Nephron progenitor cell (in vitro differentiated cells): ENCODE measurements at places on chromosomes 16 and 17.

DNA sequence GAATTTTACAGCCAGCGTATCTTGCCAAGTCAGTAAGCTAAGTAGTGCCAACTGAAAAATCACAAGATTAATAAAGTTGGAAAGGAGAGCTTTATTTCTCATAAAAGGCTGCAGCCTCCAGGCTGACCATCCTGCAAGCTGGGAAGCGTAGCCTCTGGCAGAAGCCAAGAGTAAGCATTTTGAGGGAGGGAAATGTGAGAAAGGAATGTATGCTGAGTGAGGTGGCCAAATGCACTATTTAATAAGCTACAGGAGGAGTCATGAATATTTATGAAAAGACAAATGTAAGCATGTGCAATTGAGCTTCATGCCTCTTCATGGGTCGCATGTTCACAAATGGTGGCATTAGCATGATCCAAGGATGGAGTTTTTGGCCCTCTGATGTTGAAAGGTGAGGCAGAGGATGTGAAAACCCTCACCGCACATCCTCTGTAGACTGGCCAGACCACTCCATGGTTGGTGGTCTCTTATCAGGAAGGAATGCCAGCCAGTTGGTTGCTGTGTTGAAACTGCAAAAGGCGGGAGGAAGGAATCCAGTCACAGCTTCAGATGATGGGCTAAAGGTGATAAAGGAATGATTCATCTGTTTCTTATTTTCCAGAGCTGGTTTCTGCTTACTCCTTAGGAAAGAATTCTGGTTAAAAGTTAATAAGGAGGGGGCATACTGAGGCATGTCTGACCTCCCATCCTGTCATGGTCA, 9.2 kb downstream of the KRT33B start:
- H3K4me1 ChIP-seq = no peaks in the 10 kb centered on the region
- no peak overlapping the region for H3K4me3 ChIP-seq
- H3K27me3 ChIP-seq = peaks cover 14% of the 10 kb centered on the region
- no peak for DNase-seq

- H3K27me3 ChIP-seq = peaks cover 5% of the 10 kb centered on the region
- H3K27ac ChIP-seq = peak overlapping the region; percentile 71
- H3K4me1 ChIP-seq = peaks cover 43% of the 10 kb centered on the region
- H3K4me3 ChIP-seq = peak overlapping the region; percentile 28
- peak; percentile 49 for DNase-seq
Observed at GRCh38 chr17:1604831-1605528, 23.7 kb downstream of the SLC43A2 start.

- DNase-seq = no peak
- H3K27me3 ChIP-seq = peaks cover 8% of the 10 kb centered on the region
- H3K4me1 ChIP-seq = no peaks in the 10 kb centered on the region
Observed at GRCh38 chr17:29982991-29983653, 41.7 kb downstream of the EFCAB5 start.

- H3K27ac ChIP-seq = peak overlapping the region; percentile 94
- no peak for DNase-seq
- H3K36me3 ChIP-seq = peaks cover 6% of the 10 kb centered on the region
- H3K27me3 ChIP-seq = peaks cover 4% of the 10 kb centered on the region
Observed at GRCh38 chr17:60941028-60941427, 263.4 kb downstream of the BCAS3 start.

- H3K4me1 ChIP-seq = peaks cover 37% of the 10 kb centered on the region
- no peak overlapping the region for H3K4me3 ChIP-seq
- H3K36me3 ChIP-seq = peaks cover 64% of the 10 kb centered on the region
- DNase-seq = no peak
- H3K27me3 ChIP-seq = peaks cover 6% of the 10 kb centered on the region
Observed at GRCh38 chr17:59397316-59398073, 66.0 kb downstream of the YPEL2 start.

- DNase-seq = peak; percentile 77
- peak overlapping the region; percentile 56 for H3K4me3 ChIP-seq
- H3K36me3 ChIP-seq = no peaks in the 10 kb centered on the region
- peaks cover 6% of the 10 kb centered on the region for H3K27me3 ChIP-seq
- H3K4me1 ChIP-seq = peaks cover 45% of the 10 kb centered on the region
Observed at GRCh38 chr17:47229535-47230443, 20.6 kb downstream of the MYL4 start.

DNA sequence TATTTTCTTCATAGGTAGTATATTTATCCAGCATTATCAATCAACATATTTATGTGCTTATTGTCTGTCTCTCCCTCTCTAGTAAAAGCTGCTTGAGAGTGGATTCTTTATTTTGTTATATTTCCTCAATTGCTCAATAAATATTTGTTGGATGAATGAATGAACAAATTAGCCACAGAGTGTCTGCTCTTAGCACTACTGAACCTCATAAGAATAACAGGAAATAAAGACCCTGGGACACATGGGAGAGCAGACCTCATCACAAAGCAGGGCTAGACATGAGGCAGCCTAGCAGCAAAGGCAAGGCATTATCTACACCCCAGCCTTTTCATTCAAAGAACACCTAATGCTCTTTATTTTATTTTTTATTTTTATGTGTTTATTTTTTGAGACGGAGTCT, 34.9 kb upstream of the TANC2 start:
- peaks cover 12% of the 10 kb centered on the region for H3K27me3 ChIP-seq
- DNase-seq = no peak
- H3K36me3 ChIP-seq = no peaks in the 10 kb centered on the region

DNA sequence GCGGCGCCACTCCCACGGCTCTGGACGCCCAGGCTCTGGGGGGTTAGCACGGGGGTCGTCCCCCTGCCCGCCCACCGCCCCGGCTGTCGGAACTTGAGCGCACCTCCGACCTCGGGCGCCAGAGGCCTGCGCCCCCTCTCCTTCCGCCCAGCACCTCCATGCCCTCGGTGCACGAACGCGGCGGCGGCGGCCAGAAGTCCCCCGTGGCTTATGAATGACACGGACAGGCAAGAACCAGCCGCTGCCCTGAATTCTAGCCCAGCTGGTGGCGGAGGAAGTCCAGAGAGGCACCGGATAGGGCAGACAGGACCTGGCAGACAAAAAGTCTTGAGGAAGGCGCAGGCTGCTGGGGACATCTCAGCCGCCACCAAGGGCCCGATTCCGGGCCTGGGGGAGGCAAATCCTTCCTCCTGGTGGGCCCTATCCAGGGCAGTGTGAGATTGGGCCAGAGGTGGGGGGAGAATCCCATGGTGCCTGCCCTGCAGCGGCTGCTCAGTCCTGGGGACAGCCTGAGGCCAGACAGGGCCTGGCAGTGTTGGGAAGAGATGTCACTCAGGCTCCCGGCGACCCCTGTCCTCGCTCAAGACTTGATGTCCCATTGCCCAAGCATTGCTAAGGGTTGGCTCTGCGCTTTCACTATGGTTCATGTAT, 897 bp upstream of the CYGB start:
- H3K27me3 ChIP-seq = peaks cover 71% of the 10 kb centered on the region
- no peak overlapping the region for H3K27ac ChIP-seq
- H3K4me1 ChIP-seq = peaks cover 63% of the 10 kb centered on the region
- DNase-seq = peak; percentile 36
- no peaks in the 10 kb centered on the region for H3K36me3 ChIP-seq

DNA sequence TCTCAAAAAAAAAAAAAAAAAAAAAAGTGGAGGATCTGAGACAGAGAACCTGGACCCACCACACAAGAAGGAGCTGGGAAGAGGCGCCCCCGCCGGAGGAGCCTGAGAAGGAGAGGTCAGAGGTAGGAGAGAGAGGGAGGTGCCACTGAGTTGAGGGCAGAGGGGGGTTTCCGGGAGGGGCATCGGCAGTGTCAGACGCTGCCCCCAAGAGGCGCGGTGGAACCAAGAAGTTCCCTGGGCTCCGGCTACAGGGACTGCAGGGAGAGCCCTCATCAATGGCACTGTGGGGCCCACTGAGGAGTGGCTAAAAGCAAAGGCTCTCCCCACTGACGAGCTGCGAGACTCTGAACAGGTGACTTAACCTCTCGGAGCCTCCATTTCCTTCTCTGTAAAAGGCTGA, 4.2 kb downstream of the CCDC42 start:
- H3K27ac ChIP-seq = no peak overlapping the region
- no peak for DNase-seq
- H3K4me1 ChIP-seq = peaks cover 43% of the 10 kb centered on the region

- peaks cover 15% of the 10 kb centered on the region for H3K27me3 ChIP-seq
- no peak for DNase-seq
- H3K36me3 ChIP-seq = no peaks in the 10 kb centered on the region
- no peak overlapping the region for H3K27ac ChIP-seq
- H3K4me1 ChIP-seq = peaks cover 38% of the 10 kb centered on the region
- H3K4me3 ChIP-seq = no peak overlapping the region
Observed at GRCh38 chr16:10219742-10220141, 37.5 kb upstream of the GRIN2A start.

DNA sequence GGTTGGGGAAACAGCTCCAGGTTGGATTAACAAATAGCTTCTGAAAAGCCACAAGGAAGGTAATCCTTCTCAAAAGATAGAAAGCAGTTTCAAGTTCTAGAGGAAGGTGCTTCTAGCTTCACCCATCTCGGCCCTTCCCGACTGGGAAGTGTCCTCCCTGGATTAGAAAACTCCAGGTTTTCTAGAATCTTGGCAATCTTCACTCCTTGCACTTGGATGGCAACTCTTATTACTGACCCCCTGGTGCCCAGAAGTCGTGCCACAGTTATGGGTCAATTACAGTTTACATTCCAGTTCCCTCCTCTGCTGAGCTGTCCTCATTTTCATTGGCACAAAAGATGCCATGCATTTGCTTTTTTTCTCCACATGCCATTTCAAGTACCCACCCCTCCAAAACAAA, 65.6 kb downstream of the SMG6 start:
- H3K36me3 ChIP-seq = peaks cover 30% of the 10 kb centered on the region
- DNase-seq = no peak
- no peaks in the 10 kb centered on the region for H3K27me3 ChIP-seq
- H3K4me1 ChIP-seq = peaks cover 60% of the 10 kb centered on the region

DNA sequence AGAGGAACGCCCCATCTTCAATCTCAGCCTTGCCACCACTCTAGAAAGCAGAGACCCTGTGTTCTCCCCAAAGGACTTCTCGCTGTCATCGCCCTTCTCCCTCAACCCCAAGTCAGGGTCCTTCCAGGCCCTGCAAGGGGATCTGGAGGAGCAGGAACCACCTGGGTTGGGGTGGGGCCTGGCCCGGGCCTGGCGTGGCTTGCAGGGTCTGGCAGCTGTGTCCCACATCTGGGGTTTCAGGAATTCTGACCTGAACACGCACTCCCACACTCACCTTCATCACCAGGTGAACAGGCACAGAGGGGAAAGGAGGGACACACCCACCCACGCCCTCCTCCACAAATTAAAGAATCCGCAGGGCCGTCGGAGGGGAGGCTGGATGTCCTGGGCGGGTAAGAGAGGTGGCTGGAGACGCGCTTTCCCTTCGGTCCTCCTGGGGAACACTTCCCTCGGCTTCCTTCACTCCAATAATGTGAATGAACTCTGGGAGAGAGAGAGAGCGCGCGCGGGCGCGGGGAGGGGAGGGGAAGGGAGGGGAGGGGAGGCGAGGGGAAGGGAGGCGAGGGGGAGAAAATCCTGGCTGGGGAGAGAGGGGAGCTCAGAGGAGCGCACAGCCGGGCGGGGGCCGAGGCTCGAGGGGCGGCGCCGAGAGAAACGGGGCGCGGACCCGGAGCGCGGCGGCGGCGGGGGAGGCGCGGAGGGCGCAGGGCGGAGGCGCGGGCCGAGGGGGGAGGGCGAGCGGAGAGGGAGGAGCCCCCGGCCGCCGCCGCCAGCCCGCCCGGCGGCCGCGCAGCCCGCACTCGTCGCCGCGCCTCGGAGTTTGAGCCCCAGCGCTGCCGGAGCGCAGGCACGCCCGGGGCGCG, at the start of gene CACNG4:
Gene CACNG4, plus strand, starts transcription at position 799 of the 863 bp plus-strand sequence. CDS start 205 bp downstream, outside the sequence.
- H3K36me3 ChIP-seq = no peaks in the 10 kb centered on the region
- H3K4me1 ChIP-seq = peaks cover 36% of the 10 kb centered on the region
- peaks cover 90% of the 10 kb centered on the region for H3K27me3 ChIP-seq
- no peak within 1 kb of the TSS for H3K27ac ChIP-seq

DNA sequence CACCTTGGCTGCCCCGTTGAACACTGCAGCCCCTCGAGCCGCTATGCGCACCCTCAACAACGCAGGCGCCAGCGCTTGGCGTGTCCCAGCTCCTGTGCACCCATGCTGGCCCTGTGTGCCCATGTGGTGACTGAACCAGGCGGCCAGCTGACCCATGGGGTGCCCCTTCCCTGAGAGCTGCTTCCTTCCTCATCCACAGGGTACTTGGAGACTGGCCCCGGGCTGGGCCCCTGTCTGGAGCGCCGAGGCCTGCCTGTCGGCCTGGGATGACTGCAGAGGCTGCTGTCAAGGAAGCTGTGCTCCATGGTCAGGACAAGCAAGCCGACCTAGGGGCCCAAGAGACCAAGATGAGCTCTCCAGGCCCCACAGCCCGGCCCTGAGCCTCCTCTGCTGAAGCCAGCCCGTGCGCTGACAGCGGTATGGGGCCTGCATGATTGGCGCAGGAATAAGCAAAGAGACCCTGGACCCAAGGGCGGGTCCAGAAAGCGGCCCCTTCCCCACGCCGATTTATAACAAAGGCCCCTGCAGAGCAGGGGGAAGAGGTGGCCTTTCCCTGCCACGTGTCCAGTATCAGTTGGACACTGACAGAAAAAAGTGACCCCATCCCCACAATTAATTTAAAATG, 21.6 kb upstream of the BAHCC1 start:
- no peak overlapping the region for H3K4me3 ChIP-seq
- no peaks in the 10 kb centered on the region for H3K36me3 ChIP-seq
- H3K27me3 ChIP-seq = peaks cover 10% of the 10 kb centered on the region
- no peak for DNase-seq
- H3K27ac ChIP-seq = no peak overlapping the region

DNA sequence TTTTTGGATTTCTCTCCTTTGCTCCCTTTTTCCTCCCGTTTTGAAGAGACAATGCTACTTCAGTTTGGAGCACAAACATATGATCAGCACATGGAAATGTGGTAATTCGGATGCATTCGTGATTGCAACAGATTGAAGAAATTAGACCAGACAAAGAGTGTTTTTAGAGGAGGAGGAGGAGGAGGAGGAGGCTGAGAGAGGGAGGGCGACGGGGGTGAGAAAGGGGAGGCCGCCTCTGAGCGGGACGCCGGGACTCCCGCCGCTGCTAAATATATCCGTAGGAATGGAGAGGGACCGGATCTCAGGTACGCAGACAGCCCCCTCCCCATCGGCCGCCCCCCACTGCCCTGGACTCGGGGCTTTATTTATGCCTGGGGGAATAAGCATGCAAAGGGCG, 179.3 kb downstream of the SEC14L1 start:
- H3K36me3 ChIP-seq = no peaks in the 10 kb centered on the region
- no peak overlapping the region for H3K27ac ChIP-seq
- DNase-seq = no peak
- H3K4me1 ChIP-seq = peaks cover 75% of the 10 kb centered on the region
- H3K4me3 ChIP-seq = peak overlapping the region; percentile 20
- peaks cover 8% of the 10 kb centered on the region for H3K27me3 ChIP-seq

DNA sequence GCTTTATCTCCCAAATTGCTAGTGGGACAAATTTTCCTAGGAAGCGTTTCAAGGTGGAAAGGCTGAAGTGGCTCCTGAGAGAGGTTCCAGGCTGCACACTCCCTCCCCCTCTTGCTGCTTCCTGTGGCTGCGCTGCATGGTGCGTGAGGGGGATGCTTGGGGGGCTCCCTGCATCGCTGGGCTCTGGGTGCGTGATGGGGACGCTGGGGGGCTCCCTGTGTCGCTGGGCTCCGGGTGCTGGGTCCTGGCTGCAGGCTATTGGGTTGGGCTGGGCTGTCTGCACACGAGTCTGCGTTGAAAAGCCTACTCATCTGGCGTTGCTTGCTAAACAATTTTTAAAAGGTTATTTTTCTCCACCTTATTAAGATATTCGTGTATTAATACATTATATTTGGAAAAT, 30.1 kb downstream of the NDEL1 start:
- H3K4me1 ChIP-seq = peaks cover 33% of the 10 kb centered on the region
- peaks cover 43% of the 10 kb centered on the region for H3K36me3 ChIP-seq
- no peaks in the 10 kb centered on the region for H3K27me3 ChIP-seq
- no peak overlapping the region for H3K4me3 ChIP-seq
- no peak for DNase-seq

GRCh38 chr16:79164388-79164995, 436.0 kb downstream of the MAF start:
- peak; percentile 21 for DNase-seq
- H3K4me1 ChIP-seq = peaks cover 62% of the 10 kb centered on the region
- H3K27me3 ChIP-seq = peaks cover 4% of the 10 kb centered on the region
- peak overlapping the region; percentile 85 for H3K27ac ChIP-seq
